ENCODE measurements at places on chromosomes 4 and X.

GRCh38 chr4:536351-536972, 37.5 kb downstream of the PIGG start:
- DNase-seq = no peak

DNA sequence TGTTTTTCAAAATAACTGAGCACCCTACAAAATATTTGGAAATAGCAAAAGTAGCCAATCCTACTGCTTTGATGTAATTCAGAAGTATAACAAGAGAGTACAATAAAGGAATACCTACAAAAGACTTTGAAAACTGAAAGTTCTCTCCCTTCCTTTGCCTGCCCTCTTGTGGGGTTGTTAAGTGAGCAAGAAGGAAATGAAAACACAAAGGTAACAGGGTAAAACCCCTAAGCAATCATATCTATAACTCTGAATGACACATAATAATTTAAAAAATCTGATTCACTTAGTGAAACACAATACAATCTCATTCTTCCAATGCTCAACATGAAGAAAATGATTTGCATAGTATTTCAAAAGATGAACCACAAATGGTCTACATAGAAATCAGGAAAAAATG, 98.2 kb downstream of the FRYL start:
- no peak for DNase-seq

DNA sequence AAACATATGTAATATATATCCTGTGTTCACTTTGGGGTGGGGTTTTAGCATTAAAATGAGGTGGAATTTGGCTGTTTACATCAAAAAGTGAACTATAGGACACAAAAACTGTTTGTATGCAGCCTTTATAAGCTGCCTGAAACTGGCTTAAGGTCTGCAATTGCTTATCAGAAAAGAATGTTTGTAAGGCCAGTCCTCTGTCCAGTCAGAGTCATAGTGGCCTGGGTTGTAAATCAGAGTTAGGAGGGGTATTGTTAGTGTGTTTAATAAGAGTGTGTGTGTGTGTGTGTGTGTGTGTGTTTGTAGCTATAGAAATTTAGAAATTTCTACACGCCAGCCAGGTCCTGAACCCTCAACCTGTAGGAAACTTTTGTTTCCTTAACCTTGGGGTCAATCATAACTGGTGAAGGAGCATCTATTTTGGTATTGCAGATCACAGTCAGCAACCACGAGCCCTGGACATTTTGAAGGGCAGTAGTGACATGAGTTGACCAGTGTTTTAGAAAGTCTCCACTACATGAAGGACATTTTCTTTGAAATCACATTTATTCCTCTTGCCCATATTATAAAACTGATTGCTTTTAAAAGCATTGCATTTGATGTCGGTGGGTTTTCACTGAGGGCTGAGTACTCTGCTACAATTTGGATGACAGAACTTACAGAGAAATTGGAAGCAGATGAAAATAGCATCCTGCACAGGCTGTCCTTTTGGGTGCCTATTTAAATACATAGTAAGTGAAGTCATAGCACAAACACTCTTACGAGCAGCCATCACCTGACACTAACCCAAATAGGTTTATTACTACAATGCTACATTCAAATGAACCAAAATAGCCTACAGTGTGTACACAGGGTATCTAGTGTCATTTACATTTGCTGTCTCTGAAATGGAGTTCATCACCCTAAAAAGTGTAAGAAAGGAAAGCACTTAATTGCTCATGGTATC, 11.2 kb upstream of the TMEM154 start:
- no peak for DNase-seq

DNA sequence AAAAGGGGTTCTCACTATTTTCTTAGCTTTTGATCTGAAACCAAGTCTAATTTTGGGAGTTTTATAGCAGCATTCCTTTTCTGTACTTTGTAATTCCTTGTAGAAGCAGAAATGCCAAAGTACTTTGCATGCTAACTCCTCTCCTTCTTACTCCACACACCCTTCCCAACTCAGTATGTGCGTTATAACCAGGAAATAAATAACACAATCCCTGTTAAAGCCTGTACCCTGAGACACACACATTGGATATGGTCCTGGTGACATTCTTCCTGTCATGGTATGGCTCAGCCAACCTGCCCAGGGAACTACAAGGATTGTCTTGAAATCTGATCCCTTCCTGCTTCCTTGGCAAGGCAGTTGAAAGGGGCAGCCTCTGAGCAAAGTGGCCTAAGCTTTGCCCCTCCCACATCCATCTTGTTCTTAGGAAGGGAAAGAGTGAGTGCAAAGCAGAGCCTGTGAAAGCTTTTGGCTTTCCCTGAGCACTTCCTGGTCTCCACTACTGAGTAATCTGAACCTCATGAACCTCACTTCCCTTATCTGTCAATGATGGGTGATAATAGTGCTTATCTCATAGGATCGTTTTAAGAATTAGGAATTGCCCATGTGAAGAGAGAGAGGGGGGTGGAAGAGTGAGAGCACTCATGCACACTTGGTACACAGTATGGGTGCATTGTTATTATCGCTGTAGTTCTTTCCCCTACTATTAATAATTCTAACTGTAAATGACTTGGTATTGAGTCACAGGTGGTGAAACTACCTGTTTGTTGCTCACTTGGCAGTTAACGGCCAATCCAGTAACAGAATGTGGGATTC, 109.3 kb downstream of the AFF2 start:
- DNase-seq = no peak

- DNase-seq = no peak
Observed at GRCh38 chrX:30592831-30593230, 15.3 kb upstream of the TASL start.

DNA sequence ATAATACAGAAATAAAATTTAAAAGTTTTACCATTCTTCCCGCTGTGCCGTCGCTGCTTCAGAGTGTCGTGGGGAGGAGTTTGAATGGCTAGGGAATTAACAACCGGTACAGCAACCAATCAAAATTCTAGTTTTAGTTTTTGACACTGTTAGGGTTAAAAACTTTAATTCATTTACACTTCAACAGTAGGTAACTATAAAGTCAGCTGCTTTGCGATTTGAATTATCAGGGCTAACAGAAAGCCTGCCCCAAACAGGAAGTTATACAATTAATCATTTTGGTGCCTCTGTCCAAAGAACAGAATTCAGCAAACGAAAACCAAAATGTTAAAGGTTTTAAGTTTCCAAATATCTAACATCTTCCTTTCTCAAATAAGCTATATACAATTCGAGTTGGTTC, 2.3 kb downstream of the HNRNPD start:
- DNase-seq = no peak

- DNase-seq = no peak
Observed at GRCh38 chr4:98652996-98653395, 5.4 kb downstream of the TSPAN5 start.

GRCh38 chrX:74923942-74924448, 1.3 kb downstream of the NEXMIF start:
- DNase-seq = peak; percentile 2

DNA sequence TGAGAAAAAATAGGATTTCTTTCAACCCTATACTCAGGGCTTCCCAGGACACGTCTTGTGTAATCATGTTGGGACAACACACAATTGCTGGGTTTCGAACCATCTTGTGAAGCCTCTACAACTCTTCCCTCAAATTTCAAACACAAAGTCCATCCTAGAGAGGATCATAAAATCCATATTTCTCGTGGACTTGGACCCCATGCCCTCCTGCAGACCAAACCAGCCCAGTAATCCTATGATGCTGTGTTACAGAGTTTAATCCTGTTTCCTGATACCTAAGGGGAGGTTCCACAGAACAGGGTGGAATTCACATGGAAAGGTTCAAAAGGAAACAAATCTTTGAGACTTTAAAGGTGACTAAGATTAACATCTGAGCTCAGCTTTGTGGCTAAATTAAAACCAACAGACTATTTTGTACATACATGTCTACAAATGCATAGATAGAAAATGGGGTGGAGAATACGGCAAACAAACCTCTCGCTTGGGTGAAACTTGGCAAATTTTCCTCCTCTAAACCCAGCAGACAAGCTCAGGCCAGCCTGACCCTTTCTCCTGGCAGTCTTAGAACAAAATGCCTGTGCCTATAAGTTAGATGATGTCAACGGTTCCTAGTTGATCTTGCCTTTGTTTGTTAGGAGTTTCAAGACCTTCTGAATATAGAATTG, 38.1 kb downstream of the EGFL6 start:
- no peak for DNase-seq

- no peak for DNase-seq
Observed at GRCh38 chr4:48509543-48509942, 19.5 kb downstream of the ZAR1 start.

GRCh38 chrX:25531096-25531495, 515.3 kb upstream of the ARX start:
- DNase-seq = no peak

DNA sequence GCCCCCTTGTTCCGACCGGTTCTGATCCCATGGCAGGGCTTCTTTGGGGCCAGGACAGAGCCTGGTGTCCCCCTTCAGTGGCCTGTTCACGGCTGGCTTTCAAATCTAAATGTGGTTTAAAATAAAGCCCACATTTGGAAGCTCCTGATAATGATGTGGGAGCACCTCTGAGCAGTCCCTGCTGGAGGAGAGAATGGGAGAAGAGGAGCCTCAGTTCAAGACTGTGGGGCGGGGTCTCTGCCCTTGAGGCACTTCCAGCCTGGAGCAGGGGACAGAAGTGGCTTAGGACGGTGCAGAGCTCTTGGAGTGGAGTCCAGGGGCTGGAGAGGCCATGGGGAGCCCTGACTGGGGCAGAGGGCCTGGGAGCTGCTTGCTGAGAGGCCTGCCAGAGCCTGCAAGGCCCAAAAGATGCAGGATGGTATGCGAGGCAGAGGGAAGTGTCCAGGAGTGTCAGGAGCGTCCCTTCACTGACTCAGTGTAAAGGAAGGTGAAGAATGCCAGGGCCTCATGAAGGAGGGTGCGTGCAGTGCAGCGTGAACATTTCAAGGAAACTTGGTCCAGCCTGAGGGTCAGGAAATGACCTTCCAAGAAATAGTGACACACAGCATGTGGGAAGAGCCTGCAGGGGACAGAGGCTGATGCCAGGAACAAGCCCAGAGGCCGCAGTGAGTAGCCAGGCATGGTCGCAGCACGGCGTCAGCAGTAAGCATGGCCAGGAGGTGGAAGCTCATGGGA, 21.1 kb upstream of the TADA2B start:
- DNase-seq = no peak

DNA sequence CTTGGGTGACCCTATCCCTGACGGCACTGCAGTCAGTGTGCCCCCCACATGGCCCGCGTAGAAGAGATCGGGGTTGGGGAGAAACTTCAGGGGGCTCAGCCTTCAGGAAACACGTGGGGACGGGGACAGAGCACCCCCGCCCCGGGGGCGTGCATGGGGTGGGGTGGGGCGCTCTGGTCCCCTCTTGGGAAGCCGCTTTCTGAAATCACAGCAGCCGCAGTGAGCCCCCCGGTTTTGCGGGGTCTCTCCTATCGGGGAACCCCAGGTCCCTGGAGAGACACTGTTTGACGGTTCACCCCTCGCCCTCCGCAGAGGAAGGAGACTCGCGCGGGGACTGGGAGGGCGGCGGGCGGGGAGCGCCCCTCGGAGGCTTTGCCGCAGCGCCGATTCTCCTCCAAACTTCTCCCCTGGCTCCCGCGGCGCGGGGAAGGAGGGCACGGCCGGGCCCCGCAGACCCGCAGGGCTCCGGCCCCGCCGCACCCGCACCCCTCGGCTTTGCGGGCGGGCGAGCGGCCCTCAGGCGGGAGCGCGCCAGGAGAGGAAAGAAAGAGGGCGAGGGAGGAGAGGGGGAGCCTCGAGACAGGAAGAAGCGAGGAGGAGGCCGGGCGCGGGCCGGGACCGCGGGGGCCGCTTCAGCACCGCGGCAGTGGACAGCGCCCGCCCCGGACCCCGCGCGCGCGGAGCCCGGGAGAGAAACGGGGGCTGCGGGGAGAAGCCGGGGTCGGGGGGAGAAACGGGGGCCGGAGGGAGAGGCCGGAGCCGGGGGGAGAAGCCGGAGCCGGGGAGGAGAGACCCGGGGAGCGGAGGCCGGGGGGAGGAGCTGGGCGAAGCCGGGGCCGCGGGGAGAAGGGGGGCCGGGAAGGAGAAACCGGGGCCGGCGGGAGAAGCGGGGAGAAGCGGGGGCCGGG, 612 bp downstream of the CPLX1 start:
- peak; percentile 22 for DNase-seq

DNA sequence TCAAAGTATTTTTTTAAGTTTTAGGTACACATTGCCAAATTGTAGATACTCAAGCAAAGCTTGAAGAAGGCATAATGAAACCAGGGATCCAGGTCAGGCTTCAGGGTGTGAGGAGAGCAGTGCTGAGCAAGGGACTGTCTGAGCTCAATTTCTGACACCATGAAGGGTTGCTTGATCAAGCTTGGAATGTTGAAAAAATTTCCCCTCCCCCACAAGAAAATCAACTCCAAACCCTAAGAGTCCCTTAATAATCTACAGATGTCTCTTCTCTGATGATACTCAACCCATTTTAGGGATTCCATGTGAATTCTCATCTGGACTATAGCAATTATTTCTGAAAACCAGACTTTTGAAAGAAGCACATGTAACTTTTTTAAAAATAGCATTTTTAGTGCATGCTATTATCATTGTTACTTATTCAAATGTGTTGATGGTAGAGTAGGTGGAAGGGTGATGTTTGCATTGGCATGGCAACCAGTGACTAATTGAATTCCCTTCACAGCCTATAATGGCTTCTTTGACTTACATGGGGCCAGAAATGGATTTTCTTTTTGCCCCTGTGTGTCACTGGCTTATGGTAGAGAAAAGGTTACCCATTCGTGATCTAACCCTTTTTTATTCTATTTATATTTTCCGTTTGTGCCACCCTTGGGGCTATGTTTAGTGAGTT, 252.0 kb downstream of the FBXW7 start:
- DNase-seq = no peak

- no peak for DNase-seq
Observed at GRCh38 chr4:54378461-54378860, 149.4 kb downstream of the PDGFRA start.

GRCh38 chr4:167955006-167955405, 137.3 kb upstream of the ANXA10 start:
- no peak for DNase-seq

DNA sequence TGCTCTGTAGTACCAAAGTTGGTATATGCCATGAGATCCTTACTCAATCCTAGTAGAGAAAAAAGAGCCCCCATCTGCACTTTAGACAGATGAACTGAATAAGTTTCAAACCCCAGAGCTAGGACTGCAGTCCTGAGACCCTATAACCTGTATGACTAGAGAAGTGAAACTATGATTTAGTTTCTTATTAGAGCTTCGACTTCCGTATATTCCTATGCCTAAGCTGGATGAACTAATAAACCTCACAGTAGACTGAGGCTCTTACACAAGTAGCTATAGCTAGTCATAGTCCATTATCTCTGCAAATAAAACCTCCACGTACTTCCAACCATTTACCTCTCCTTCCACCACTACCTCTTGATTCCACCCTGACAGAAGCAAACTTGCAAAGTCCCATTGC, 6.3 kb upstream of the OTUD4 start:
- DNase-seq = no peak

DNA sequence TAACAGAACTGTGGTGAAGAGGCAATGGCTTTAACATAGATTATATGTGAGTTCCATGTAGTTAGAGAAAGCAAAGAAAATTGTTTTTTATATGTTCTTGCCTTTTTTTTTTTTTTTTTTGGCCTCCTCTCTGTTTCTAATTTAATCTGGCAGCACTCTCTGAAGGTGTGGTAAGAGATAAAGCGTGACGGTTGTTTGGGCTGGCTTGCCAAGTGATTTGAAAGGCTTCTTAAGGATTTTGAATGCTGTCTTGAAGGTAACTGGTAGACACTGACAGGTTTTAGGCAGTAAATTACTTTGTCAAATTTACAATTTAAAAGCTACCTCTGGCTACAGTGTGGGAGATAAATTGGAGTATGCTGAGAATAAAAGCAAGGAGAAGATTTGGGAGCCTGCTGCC, 269.3 kb upstream of the HS3ST1 start:
- DNase-seq = no peak

All from stimulated activated CD4-positive, alpha-beta T cell treated with anti-CD3 and anti-CD28 coated beads, Interleukin-1b, Interleukin-23, amount 100 ng/mL, for 4 hours (primary cell).